ENCODE measurements at places on chromosomes 4 and X.
A peak's percentile ranks its signal among the peaks of the same experiment; 100 is the strongest.

- no peak for DNase-seq
Observed at GRCh38 chr4:185566972-185567371, 31.7 kb upstream of the PDLIM3 start.

DNA sequence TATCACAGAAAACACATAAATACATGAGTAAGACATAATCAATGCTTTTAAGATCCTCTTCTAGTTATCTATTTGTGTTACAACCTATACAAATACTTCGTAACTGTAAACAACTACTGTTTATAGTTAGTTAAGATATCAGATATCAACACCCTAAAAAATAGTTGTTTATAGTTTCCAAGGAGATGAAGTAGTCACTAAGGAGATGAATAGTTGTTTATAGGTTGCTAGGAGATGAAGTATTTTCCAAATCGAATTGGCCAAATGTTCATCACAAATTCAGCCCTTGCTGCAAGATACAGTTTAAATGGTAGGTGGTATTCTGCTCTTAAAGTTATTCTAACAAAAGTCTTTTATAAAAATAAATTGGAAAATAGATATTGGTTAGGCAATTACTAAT lies 618.2 kb upstream of the PCDH10 start:
- DNase-seq, result no peak

GRCh38 chrX:31550158-31550557 lies 478.3 kb upstream of the FTHL17 start:
- DNase-seq, result no peak

- DNase-seq, result no peak
Observed at GRCh38 chr4:85725721-85726170, 250.8 kb downstream of the ARHGAP24 start.

- DNase-seq, result no peak
Observed at GRCh38 chr4:37109756-37110155, 134.8 kb upstream of the NWD2 start.

- DNase-seq, result no peak
Observed at GRCh38 chrX:107629540-107629909, 1.2 kb downstream of the PRPS1 start.

GRCh38 chr4:14143892-14144291 lies 516.4 kb upstream of the BOD1L1 start:
- no peak for DNase-seq

DNA sequence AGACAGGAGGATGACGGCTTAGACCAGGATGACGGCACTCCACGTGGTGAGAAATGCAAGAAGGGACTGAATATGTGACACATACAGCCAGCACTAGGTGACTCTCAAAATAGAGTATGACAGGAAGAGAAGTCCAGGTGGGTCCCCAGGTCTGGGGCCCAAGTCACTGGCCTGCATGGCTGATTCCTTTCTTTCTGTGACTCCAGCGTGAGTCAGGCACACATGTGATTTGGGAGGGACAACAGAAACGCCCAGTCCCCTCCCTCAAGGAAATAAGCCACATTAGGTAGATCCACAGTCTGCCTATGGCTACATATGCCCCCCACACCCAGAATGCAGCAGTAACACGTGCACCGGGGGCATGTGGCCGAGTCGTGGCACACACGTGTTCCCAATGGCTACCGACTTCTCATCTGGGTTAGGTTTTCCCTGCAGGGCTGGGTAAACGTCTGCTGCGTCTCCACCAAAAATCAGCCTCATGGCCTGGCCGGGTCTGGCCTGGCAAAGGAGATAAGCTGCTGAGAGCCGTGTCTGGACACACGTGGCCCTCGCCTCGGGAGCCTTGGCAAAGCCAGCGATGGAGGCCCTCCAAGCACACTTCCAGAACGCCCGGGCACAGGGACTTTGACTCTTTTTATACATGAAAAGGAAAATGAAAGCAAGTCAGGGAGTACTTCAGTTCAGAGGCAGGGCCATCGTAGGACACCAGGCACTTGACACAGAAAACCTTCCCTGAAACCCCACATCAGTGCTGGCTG lies 19.3 kb downstream of the SEL1L3 start:
- DNase-seq, result no peak

DNA sequence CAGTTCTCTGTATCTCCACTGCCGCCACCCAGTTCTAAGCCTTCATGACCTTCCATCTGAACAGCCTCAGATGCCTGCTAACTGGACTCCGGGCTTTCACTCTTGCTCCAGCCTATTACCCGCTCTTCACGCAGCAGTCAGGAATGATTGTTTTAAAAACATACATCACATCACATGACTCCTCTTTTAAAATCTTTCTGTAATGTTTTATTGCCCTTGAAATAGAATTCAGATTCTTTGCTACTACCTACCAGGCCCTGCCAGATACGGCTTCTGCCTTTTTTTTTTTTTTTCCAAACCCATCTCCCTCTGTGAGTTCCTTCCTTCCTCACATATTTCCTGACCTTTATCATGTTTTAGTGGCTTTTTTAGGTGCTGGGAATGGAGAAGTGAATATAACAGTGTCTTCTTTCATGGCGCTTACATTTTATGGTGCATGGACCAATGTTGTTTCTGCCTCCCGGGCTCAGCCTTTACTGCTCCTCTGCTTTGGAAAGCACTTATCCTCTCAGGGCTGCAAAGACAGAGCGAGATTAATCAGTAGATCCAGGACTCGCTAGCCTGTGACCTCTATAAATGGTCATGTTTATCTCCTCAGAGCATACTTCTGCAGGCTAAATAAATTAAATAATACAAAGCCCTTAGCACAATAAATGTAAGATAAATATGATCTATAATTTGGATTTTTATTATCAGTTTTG lies 58.0 kb downstream of the FBXO8 start:
- no peak for DNase-seq

DNA sequence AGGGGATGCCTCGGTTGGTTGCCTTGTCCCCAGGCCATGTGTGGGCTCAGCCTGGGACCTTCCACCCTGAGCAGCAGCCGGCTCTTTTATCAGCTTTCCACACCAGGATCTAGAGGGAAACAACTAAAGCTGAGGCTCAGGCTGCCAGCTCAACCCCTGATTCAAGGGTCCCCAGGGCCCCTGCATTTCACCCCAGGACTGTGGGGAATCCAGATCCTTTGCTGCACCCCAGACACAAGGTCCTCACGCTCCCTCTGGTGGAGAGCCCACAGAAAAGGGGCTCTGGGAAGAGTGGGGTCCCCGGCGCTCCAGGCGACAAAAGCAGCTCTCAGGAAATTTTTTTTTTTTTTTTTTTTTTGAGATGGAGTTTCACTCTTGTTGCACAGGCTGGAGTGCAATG lies 64.3 kb downstream of the ZFYVE28 start:
- no peak for DNase-seq

GRCh38 chr4:114368751-114369150 lies 229.9 kb upstream of the UGT8 start:
- DNase-seq, result no peak

DNA sequence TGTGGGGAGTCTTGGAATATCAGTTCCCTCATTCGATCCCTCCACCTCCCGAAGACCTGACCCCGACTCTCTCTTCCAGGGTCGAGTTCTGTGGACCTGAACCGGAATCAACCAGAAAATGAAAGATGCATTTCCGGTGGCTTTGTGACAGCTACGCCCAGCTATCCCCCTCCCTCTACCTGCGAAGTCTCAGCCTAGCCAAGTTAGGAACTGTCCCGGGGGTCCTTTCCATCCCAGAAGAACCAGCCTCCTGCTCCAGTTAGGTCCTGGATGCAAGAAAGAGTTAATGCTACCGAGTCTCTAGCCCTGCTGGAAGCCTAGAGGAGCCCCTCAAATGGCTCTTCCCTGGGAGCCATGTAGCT lies 13.4 kb upstream of the ETDC start:
- DNase-seq, result no peak

DNA sequence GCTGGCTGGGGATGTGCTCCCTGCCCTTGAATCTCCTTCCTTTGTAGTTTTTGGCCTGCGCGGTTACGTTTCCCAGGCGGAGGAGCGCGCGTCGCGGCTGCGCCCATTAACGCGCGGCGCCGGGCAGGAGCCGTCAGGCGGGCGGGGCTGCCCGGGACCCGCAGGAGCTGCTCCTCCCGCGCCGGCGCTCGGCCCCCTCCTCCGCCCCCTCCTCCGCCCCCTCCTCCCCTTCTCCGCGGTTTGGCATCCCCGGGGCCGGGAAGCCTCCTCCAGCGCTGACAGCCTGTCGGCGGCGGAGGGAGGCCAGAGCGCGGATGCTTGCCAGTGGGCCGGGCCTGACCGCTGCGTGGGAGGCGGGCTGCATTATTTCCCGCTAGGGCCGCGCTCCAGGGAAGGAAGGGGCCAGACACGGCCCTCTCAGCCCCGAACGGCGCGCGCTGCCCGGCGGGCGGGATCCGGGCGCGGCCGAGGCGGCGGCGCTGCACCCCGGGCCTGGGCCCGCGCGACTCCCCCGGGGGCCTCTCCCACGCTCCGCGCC lies at the start of gene DCLK2:
Gene DCLK2, plus strand, starts transcription at position 405 of the 538 bp plus-strand sequence. CDS start 583 bp downstream, outside the sequence.
- no peak for DNase-seq

DNA sequence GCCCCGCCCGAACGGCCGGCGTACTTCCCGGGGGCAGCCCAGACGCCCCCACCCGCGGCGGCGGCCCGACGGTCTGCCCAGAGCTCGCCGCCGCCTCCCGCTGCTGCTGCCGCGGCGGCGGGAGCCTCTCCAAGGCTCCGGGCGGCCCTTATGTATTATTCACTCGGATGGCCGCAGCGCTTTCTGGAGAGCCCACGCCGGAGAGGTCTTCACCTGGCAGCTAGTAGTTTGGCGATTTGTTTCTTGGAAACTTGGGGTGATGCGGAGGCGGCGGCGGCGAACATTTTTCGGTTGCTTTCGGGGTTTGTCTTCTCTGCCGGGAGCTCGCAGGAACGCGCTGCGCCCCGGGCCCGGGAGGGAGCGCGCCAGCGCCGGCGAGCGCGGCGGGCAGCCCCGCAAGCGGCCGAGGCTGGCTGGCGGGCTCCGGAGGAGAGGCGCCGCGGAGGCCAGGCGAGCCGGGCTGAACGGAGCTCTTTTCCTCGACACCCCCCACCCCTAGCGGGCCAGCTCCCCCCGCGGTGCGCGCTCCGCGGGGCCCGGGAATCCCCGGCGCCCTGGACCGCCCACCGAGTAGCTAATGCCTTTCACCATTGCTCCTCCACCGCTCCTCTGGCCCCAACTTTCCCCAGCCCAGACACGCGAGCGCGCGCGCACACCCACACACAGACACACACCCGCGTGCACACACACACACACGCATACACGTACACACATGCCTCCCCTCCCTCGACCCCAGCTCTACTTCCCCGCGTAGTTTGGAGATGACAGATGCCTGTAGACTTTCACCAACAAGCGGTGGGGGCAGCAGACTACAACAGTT lies 113.5 kb downstream of the DHX15 start:
- DNase-seq, result peak; percentile 47

- DNase-seq, result no peak
Observed at GRCh38 chrX:102976286-102976685, 39.2 kb downstream of the RAB40AL start.

DNA sequence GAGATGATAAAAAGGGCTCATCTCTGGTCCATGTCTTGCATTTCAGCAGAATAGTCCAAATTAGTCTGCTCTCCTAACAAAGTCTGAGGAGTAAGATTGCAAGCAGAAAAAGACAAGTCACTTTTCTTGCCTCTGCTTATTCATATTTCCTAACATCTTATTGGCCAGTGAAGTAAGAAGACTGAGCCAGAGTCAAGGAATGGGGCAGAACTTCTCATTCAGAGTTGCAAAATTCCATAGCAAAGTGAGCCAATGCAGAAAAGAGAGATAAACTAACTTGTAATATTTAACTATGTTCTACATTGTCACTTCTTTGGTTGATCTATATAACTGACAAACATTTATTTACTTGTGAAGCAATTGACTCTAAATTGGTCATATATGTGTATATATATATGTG lies 2304.0 kb downstream of the ARAP2 start:
- DNase-seq, result no peak

DNA sequence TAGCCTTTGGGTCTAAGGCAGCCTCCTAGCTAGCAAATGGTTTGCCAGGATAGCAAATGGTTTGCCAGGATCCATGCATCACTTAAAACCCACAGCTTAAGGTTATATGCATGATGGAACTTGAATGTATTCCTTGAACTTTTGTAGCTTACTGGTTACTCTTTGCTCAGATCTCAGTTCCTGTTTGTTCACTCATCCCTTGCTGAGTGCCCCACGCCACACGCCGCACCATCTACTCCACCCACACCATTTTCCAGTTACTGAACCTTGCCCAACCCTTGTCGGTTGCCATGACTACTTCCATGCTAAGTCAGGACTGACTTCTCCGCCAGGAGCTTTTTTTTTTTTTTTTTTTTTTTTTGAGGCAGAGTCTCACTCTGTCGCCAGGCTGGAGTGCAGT lies 29.5 kb upstream of the XIAP start:
- DNase-seq, result peak; percentile 16

DNA sequence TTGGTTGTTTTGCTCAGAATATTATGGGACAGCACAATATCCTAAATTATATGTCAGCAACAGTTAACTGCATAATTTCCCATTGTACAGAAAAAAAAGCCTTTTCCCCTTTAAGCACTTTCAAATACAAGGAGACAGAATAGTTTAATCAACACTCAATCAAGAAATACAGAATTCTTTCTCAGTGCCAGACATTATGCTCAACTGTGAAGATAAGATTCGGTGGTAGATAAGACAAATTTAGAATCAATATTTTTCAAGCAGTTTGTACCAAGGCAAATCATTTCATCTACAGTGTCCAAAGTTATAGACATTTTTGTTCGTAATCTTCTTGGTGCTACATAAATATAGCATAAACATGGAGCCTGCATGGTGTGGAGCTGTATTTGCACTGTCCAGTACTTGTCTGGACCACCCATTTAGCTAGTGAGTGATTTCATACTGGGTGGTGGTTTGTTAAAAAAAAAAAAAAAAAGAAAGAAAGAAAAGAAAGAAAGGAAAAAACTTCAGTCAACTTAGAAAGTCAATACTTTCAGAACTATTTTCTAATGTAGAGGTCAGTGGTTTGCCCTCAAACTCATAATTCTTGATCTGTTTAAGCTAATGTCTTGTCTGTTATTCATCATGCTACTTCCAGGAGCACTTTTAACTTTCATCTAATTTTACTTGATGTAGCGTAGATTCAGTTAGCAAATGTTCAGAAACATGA lies 522.9 kb downstream of the FAT4 start:
- no peak for DNase-seq

GRCh38 chr4:96260064-96260682 lies 420.3 kb downstream of the PDHA2 start:
- DNase-seq, result no peak

GRCh38 chr4:964346-965025 lies 8.9 kb downstream of the DGKQ start:
- no peak for DNase-seq

- DNase-seq, result no peak
Observed at GRCh38 chrX:25343060-25343459, 327.3 kb upstream of the ARX start.

All from activated naive CD4-positive, alpha-beta T cell treated with Interleukin-2 at 50 U/mL for 16 hours (primary cell).